Fibroblast of skin of back (primary cell): ENCODE measurements at places on chromosomes 2 and 18.
A peak's percentile ranks its signal among the peaks of the same experiment; 100 is the strongest.

DNA sequence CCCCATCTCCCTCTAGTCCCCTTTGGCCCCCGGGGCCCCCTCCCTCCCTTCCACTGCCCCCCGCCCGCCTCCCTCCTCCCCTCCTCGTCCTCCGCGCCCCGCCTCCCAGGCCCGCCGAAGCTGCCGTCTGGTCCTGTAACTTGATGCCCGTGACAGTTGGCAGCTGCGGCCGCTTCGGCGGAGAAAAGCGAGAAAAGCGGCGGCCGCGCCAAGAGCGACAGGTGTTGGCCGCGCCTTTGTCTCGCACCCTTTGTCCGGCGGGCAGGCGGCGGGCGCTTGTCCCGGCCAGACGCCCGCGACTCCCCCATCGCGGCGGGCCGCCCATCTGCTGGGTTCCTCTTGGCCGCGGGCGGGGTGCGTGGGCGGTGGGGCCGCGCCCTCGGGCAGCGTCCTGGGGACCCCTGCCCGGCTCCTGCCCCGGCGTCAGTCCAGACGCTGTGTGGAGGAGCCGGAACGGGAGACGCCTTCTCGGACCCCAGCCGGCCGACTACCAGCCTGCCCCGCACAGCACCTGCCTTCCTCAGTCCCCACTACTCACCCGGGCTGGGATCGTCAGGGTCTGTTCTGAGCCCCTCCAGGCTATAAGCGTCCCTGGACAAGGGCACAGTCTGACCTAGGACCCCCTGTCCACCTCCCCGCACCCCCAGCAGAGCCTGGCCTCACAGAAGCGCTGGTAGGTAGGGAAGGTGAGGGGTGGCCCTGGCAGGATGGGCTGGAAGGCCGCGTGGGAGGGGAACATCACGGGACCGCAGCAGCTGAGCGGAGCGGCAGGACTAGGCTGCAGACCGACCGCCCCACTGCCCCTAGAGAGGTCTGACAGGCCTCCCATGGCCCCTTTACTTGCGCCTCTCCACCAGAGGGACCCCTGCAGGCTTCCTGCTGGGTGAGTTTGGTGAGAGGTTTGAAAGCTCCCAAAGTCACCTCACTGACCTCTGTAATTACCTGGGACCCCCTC, 1.2 kb upstream of the HES6 start:
- peak; percentile 31 for DNase-seq

GRCh38 chr2:82498777-82499443, 1960.2 kb downstream of the SUCLG1 start:
- DNase-seq, result no peak

DNA sequence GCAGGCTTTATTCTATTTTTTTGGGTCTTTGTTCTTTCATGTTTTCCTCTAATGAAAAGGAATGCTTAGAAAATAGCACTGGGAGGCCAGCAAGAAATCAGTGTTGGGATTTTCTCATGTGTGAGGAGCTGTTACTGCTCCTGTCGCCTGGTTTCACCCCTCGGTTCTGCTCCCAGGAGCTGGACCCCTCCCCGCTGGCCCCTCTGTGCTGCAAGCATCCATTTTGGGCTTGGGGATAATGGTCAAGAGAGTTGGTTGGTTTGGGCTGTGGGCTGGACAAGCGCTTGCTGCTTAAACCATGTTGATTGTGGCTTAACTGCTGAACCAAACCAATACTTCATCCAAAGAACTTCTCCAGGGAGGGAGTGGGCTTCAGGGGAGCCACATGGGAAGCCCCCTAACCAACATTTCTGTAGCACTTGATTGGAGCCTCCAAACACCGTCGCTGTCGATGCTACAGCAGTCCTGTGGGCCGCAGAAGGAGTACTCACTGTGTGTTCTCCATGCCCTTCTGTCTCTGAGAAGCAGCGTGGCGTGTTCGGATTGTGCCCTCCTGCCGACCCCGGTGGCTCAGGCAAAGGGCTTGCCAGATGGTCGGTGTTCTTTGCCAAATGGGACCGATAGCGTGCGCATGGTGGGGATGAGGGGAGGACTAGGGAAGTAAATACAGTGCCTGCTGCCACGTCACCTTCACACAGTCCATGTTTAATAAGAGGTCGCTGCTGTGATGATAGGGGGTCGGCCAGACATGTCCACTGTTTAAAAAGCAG, 40.0 kb downstream of the AGAP1 start:
- DNase-seq, result no peak

DNA sequence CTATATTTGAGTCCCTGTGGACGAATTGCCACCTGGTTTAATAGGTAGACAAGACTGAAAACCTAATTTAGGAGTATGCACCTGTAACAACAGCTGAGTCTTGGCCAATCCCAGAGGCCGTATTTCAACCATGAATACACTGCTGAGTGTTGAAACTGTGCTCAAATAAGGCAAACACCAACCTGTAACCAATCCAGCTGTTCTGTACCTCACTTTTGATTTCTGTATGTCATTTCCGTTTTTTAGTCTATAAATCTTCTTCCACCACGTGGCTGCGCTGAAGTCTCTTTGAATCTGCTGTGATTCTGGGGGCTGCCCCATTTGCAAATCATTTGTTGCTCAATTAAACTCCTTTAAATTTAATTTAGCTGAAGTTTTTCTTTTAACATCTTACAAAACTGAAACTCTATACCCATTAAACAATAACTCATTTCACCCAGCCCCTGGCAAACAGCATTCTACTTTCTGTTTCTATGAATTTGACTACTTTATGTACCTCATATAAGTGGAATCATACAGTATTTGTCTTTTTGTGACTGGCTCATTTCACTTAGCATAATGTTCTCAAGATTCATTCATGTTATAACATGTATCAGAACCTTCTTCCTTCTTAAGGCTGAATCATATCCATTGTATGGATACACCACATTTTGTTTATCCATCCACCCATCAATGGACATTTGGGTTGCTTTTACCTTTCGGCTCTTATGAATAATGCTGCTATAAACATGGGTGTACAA, 7.5 kb upstream of the YPEL5 start:
- no peak for DNase-seq

DNA sequence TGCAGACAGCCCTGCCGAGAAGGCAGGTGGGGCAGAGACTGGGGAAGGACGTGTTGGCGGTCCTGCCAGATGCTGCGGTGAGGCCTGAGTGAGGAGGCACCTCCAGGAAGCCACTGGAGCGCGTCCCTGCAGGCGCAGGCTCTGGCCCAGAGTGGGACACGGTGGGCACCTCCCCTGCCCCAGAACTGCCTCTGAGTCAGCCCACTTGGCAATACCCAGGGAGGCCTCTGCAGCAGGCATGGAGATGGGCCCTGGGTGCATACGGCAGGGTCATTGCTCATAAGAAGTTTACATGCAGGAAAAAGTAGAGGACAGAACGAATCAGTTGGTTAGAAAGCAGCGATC, 195.9 kb downstream of the TFCP2L1 start:
- no peak for DNase-seq

DNA sequence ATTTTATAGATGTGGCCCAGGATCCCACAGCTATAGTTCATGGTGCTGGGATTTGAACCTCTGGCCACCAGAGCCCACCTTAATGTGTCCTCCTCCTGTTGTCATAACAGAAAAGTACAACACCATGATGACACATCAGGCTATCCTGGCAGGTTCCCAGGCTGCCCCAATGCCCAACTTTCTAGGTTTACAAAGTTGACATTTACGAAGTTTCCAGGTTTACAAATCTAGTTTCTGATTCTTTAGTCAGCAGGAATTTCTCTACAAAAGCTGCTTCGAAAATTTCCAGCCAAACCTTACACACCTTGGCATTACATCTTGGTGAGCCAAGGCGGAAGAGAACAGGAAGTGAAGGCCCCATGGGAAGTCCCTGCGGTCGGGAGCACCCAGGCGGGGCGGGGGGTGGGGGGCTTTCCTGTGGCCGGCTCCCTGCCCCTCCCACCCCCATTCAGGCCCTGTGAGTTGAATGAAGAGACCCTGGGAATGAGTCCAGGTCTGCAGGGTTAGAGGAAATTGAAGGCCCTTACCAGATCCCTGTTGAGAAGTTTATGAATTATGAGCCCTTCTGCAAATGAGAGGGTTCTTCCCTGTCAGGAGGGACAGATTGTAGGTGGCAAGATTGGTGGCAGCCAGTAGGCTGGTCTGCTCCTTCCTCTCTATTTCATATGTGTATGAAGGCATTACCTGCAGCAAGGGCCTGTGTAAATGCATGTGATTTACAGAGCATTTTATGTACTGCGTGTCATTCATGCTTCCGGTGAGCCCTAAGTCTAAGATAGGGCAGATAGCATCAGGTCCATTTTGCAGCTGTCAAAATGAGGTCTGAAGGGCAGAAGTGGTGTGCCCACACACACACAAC, 11.1 kb upstream of the IL1RN start:
- DNase-seq, result no peak

DNA sequence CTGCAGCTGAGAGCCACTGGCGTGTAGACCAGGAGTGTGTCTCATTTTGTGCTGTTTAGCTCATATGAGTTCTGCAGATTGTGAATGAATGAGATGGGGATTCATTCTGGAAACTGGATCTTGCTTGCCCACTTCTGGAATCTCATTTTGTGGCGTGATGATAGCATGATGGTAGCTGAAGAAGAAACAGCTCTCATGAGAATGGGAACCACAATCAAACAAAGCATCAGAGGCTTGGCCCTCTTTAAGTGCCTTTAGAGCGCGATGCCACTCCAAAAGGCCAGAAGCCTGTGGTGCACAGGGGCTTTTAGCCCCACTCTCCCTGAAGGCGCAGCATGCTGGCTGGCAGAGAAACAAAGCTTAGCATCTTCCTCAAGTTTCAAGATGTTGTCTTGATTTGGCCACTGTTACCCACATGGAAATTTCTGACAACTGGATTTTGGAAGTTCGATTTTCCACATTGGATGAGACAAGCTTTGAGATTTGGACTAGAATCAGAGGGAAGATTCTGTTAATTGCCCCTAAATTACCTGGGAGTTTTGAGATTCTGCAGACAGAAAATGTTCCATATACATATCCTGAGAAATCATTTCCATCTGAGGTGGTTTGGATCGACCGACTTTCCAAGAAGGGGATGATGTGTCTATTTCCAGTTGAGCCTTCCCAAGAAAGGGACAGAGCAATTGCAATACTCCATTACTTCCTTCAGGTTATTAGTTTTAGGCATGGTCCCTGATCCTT, 234.5 kb downstream of the VAPA start:
- no peak for DNase-seq

- DNase-seq, result no peak
These were observed 76.4 kb downstream of the METTL4 start for GRCh38 chr18:2494921-2495320.

GRCh38 chr18:60020107-60020925, 120.5 kb downstream of the PMAIP1 start:
- peak; percentile 72 for DNase-seq

- DNase-seq, result no peak
These were observed 17.9 kb upstream of the IL18R1 start for GRCh38 chr2:102337481-102338386.

- no peak for DNase-seq
These were observed 130.9 kb downstream of the STK39 start for GRCh38 chr2:168116448-168116847.

GRCh38 chr18:3773303-3773702, 323.3 kb downstream of the TGIF1 start:
- DNase-seq, result no peak

DNA sequence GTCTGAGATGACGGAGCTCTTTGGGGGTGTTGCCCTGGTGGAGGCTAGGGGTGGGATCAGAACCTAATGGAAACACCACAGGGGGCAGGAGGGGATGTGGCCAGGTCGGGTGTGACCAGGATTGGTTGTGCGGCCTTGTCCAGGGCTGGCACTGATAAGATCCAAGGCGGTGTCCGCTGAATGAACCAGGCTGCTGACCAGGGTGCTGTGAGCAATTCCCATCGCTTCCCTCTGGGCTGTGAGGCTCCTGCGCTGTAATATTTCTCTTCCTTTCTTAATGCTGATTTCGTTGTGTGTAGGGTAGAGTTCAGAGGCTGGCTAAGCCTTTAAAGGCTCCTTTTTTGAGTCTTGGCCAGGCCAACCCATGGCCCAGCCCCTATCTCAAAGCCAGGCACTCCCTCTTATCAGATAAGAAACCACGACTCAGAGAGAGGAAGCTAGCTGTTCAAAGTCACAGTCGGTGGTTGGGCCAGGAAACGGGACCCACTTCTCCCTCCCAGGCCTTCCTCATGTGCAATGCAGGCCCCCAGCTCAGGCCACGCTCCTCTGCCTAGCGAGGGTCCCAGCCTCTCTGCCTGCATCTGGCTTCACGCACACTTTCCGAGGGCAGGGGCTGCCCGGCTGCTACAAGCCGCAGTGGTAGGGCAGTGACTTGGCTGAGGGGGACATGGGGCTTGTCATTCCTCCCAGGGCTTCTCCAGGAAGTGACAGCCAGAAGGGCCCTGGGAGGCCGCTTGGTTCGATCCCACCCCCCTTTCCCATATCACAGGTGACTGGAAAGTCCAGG, 26.0 kb upstream of the FOSL2 start:
- peak; percentile 36 for DNase-seq

DNA sequence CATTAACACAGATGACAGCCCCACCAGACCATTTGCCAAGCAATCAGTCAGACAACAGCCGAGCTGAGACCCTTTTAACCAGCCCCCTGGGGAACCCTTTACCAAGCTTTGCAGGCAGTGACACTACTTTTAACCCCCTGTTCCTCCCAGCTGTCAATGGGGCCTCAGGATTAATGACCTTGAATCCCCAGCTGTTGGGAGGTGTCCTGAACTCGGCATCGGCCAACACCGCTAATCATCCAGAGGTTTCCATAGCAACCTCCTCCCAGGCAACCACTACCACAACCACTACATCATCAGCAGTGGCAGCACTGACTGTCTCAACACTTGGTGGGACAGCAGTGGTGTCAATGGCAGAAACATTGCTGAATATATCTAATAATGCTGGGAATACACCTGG, 160.9 kb upstream of the EPC2 start:
- no peak for DNase-seq

DNA sequence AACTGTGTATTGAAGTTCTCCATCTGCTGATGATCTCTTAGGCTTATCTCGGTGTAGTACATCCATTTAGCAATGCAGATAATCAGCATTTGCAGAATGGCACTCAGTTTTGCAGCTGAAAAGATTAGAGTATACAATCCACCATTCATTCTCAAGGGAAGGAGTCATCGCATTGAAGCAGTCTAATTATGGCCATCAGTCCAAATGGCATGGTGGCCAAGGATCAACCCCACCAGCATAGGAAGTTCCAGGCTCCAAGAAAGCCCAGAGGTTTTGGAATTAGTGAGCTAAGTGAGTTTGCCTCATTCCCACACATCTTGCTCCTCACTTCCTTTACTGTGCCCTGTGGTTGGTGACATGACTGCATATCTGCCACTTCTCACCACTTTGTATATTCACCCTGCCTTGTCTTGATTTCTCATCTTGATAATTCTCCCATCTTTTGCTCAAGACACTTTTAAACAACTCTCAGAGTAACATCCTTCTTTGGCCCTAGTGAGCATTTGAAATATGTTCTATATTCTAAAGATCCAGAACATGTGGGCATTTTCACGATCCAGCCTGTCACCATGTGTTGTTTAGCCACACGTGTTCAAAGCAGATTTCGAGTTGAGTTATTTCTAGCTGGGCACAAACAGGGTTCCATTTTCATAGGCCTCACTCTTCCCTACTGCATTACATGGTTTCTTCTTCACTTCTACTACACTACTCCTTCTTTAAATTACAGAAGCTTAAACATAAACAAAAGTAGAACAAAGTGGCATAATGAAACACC, 1119.8 kb downstream of the TSN start:
- no peak for DNase-seq

GRCh38 chr18:59219672-59220163, at the start of gene GRP:
TSS of gene GRP (plus strand) at chr18:59220158. CDS start at chr18:59220266, 108 bp downstream.
- no peak for DNase-seq

GRCh38 chr2:209472112-209472832, 48.4 kb downstream of the MAP2 start:
- peak; percentile 48 for DNase-seq
